ENCODE measurements at places on chromosomes 4 and X.

- DNase-seq: no peak
These were observed 93.9 kb upstream of the IL13RA1 start for GRCh38 chrX:118633530-118633929.

DNA sequence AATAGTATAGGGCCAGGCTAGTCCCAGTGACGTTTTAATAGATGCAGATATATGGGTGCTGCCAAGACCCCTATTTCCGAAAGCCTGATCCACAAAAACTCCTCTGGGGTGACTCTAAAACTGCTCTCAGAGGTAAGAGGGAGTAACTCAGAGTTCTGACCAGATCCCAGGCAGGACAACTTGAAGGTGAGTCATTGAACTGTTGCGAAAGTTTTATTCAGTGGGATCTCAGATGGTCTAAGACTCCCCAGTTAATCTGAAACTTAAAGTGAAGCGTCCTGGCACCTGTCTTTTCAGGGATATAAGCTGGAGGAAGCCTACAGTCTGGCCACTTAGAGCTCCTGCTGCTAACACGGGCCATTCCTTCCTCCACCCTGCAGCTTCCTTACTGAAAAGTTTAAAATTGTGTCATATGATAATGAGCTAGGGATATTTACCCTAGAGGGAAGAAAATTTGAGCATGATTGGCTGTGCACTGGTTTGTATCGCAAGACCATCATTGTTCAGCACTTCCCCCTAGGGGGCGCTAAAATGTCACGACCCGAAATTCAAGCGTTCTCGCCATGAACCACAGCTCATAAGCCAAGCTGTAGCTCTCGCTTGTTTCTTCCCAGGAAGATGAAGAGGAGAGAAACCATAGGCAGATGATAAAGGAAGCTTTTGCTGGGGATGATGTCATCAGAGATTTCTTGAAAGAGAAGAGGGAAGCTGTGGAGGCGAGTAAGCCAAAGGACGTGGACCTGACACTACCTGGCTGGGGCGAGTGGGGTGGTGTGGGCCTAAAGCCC is 19.5 kb downstream of the UTP14A start:
- DNase-seq: no peak

DNA sequence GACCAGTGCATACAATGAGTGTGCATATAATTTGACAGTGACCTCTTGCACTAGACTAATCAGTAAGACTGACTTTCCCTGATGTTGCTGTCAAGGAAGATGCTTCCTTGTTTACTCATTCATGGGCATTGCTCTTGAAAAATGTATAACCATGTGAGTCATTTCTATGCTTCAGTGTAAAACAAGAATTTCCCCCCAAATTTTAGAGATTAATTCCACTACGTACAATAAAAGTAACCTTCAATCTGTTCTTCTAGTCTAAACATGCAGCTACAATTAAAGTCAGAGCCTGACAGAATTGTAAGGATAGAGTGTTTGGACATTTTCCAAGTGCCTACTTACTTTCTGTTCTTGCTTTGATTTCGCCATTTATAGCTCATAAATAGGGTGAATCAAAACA is 935.7 kb downstream of the RAPGEF2 start:
- no peak for DNase-seq

DNA sequence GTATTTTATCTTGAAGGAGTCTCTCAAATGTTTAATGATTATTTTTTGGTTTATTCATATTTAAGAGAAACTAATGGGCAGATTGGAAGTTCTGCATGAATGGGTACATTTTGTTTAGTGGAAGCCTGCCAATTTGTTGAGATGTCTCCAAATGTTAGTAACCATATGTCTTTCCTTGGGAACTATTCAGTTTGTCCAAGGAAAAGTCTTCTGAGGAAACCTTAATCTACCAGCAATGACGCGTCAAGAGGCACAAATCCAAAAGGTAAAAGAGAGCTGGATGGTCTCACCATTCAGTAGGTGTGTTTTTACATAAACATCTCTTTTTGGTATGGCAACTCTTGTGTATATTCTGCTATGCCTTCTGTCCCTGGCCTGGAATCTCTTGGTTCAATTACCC is 37.4 kb upstream of the NDST3 start:
- no peak for DNase-seq

- no peak for DNase-seq
These were observed 7.8 kb downstream of the LRP2BP start for GRCh38 chr4:185387957-185388356.

DNA sequence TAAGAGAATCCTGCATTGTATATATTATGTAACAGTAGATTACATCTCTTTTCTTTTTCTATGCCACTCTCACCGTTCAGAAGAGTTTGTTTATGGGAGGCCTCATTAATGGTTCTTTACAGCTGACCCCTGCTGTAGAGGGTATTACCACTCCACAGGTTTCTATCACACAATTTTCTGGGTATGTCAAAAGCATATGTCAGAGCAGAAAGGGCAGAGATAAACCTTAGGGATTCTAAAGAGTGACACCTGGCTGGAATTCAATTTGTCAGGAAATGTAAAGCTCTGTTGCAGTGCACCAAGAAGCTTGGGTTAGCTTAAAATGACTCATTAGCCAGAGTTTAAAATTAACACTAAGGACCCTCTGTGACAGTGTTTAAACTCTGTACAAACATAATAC is 658.7 kb downstream of the PCDH18 start:
- DNase-seq: no peak

- DNase-seq: no peak
These were observed 222.3 kb downstream of the FAM47A start for GRCh38 chrX:33909836-33910235.

- DNase-seq: no peak
These were observed 150.9 kb downstream of the SHROOM3 start for GRCh38 chr4:76585897-76586360.

GRCh38 chrX:130262231-130262630 is 6.5 kb downstream of the ZNF280C start:
- DNase-seq: no peak
